GM23338 (cell line): ENCODE measurements at places on chromosomes 1 and 21. TPM values are rescaled to one million over a fixed set of nuclear protein-coding genes. Genes with fewer than 3 reads are reported as not detected.

DNA sequence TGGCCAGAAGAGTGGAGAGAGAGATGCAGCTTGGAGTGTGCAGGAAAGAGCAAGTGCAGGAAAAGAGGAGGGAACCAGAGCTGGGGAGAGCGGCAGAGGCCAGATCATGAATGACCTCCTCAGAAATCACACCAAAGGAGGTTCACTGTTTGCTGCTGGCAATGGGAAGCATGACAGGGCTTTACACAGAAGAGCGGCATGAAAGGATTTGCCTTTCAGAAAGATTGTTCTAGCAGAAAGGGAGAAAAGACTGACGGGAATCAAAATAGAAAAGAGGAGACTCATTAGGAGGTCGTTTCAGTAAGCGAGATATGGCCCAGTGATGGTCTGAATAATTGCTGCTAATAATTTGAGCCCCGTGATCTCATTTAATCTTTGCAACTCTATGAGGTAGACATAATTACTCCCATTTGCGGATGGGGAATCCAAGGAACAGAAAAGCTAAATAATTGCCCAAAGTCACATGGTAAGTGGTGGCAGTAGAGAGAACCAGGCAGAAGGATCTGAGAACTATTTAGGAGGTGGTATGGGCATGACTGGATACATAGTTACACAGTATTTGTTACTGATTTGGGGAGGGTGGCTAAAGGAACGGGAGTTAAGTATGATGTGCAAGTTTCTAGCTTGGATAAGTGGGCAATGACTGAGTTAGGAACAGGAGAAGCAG, 12.5 kb upstream of the HNRNPR start:
- no peak for DNase-seq
- no peak overlapping the region for H3K27ac ChIP-seq
- H3K27me3 ChIP-seq: peaks cover 98% of the 10 kb centered on the region
- peaks cover 12% of the 10 kb centered on the region for H3K36me3 ChIP-seq

GRCh38 chr1:66112744-66113400, 320.2 kb downstream of the PDE4B start:
- no peak overlapping the region for H3K27ac ChIP-seq
- no peak overlapping the region for H3K4me3 ChIP-seq
- no peaks in the 10 kb centered on the region for H3K36me3 ChIP-seq
- no peaks in the 10 kb centered on the region for H3K27me3 ChIP-seq

SLC2A1 gene
- 305 and 479 TPM in 2 replicates for total RNA-seq

DNA sequence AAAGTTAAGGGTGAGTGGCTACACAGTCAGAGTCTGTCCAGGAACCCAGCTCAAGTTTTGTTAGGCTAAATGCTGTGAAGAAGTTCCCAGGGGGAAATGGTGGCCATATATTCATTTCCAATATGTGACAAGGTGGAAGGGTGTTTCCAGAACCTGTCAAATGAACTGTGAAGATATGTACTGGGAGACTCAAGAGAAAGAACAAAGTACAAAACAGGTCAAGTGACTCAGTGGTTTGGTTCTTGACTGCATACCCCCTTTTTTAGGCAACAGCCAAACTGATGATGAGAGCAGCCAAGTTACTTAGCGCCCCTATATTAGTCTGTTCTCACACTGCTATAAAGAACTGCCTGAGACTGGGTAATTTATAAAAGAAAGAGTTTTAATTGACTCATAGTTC, 18.6 kb upstream of the FBXO28 start:
- no peaks in the 10 kb centered on the region for H3K36me3 ChIP-seq
- no peak overlapping the region for H3K27ac ChIP-seq
- no peak for DNase-seq
- no peaks in the 10 kb centered on the region for H3K27me3 ChIP-seq
- no peak overlapping the region for H3K4me3 ChIP-seq

TNFSF4 gene
- 1.2 and 1.5 TPM in 2 replicates for total RNA-seq

DNA sequence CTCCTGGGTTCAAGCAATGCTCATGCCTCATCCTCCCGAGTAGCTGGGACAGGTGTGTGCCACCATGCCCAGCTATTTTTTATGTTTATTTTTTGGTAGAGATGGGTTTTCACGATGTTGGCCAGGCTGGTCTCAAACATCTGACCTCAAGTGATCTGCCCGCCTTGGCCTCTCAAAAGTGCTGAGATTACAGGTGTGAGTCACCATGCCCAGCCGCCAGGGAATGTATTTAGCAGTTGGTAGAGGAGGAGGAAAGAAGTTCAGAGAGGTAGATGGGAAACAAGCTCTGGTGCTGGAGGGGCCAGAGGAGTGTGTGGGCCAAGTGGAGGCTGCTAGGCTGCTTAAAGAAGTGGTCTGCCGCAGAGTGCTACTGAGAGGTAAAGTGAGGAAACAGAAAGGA, 6.0 kb downstream of the DOP1B start:
- peaks cover 7% of the 10 kb centered on the region for H3K27me3 ChIP-seq
- H3K4me3 ChIP-seq: no peak overlapping the region
- no peak for DNase-seq
- no peaks in the 10 kb centered on the region for H3K36me3 ChIP-seq

DNA sequence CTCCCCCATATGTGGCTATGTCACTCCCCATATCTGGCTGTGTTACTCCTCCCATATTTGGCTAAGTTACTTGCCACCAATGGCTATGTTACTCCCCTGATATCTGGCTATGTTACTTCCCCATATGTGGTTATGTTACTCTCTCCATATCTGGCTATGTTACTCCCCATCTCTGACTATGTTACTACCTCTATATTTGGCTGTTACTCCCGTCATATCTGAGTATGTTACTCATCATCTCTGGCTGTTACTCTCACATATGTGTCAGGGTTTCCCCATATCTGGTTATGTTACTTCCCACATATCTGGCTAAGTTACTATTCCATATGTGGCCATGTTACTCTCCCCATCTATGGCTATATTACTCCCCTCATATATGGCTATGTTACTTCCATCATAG, 50.3 kb upstream of the MAP10 start:
- H3K4me1 ChIP-seq: peaks cover 8% of the 10 kb centered on the region; the same call in 1 of the 2 replicates
- H3K36me3 ChIP-seq: peaks cover 3% of the 10 kb centered on the region; the same call in 1 of the 2 replicates
- H3K4me3 ChIP-seq: no peak overlapping the region
- no peak overlapping the region for H3K27ac ChIP-seq

ADORA1 gene
- 1.8 and 3.8 TPM in 2 replicates for total RNA-seq

GRCh38 chr1:93649231-93649630, 32.4 kb downstream of the BCAR3 start:
- no peak overlapping the region for H3K4me3 ChIP-seq
- H3K36me3 ChIP-seq: no peaks in the 10 kb centered on the region
- no peak overlapping the region for H3K27ac ChIP-seq

VTCN1 gene
- total RNA-seq: not detected in 2 replicates

CITED4 gene
- total RNA-seq: 16.4 and 18.7 TPM in 2 replicates

OVAAL gene
- total RNA-seq: not detected in 2 replicates

PARP1 gene
- 603 and 877 TPM in 2 replicates for total RNA-seq

DNA sequence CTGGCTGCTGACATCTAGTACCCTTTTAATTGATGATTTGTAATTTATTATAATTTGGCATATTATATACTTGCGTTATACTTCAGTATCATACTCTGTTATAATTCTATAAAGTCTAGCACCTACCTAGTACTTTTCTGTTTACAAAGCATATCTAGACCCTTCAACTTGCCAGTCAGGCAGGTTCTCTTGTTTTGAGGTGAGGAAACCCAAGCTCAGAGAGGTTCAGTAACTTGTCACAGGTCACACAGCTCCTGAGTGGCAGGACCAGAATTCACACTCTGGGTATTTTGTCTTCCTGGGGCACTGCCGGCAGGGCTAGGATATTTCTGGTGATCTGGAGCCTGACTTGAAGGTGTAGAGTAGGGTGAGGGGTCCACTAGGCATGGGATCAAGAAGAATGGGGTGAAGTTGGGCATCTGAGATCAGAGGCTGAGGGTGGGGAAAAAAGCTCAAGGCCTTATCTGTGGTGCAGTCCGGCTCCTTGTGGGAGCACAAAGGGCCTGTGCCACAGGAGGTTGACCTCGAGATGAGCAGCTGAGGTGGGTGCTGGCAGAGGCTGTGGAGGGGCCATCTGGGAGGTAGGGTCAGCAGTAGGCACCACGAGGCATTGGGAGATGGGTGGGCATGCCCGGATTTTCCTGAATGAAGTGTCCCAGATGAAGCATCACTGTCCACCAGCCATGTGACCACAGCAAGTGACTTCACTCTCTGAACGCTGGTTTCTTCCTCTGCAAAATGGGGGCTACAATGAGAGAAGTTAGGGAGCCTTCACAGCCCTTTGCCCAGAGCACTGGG, 102.6 kb downstream of the EPHB2 start:
- no peaks in the 10 kb centered on the region for H3K36me3 ChIP-seq
- H3K4me3 ChIP-seq: no peak overlapping the region
- no peaks in the 10 kb centered on the region for H3K4me1 ChIP-seq
- no peaks in the 10 kb centered on the region for H3K27me3 ChIP-seq
- DNase-seq: no peak
- H3K27ac ChIP-seq: no peak overlapping the region

DNA sequence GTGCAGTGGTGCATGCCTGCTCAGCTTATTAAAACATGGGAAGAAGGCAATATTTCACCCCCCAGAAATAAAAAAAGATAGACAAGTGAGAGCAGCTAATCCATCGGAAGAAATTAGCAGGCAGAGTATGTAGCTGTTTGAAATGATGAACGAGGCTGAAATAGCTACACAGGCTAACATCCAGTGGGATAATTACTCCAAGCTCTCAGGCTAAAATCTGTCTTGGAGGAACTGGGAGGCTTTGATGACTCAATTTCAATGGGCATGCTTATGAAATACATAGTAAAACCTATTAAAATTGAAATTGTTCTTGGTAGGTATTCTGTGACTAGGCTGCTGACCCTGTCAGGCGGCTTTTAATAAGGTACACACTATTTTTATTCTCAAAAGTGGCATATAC, 84.1 kb upstream of the RRP15 start:
- no peaks in the 10 kb centered on the region for H3K27me3 ChIP-seq
- peaks cover 8% of the 10 kb centered on the region for H3K4me1 ChIP-seq
- H3K27ac ChIP-seq: no peak overlapping the region
- H3K4me3 ChIP-seq: no peak overlapping the region
- DNase-seq: no peak

KCTD3 gene
- total RNA-seq: 53.1 and 60.3 TPM in 2 replicates

DNA sequence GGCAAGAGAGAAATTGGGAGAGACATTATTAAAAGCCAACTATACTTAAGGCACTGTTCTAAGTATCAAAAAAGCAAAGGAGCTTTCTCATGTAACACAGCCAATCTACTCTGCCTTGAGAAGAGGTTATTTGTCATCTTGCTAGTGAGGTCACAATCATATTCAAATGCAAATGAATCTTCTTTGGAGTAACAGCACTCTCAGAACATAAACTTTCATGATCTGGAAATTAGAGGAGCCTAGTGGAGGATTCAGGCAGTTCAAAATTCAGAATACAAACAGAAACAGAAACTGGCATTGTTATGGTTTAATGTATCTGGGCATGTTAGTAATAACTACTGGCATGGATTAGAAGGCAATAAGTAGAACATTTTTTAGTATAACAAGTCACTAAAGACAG, 57.4 kb downstream of the ARID4B start:
- H3K36me3 ChIP-seq: no peaks in the 10 kb centered on the region
- DNase-seq: peak; percentile 67
- H3K27ac ChIP-seq: peak overlapping the region; percentile 61
- no peak overlapping the region for H3K4me3 ChIP-seq
- peaks cover 13% of the 10 kb centered on the region; the same call in 1 of the 2 replicates for H3K4me1 ChIP-seq
- no peaks in the 10 kb centered on the region for H3K27me3 ChIP-seq

- H3K27me3 ChIP-seq: no peaks in the 10 kb centered on the region
- H3K4me3 ChIP-seq: no peak overlapping the region
- H3K36me3 ChIP-seq: 0 out of 2 replicates have a peak, but pooled peaks cover 4% of the 10 kb centered on the region
- DNase-seq: no peak
Measured at GRCh38 chr1:62810420-62811274, 26.7 kb downstream of the ATG4C start.

UBL4B gene
- total RNA-seq: not detected in 2 replicates

DNA sequence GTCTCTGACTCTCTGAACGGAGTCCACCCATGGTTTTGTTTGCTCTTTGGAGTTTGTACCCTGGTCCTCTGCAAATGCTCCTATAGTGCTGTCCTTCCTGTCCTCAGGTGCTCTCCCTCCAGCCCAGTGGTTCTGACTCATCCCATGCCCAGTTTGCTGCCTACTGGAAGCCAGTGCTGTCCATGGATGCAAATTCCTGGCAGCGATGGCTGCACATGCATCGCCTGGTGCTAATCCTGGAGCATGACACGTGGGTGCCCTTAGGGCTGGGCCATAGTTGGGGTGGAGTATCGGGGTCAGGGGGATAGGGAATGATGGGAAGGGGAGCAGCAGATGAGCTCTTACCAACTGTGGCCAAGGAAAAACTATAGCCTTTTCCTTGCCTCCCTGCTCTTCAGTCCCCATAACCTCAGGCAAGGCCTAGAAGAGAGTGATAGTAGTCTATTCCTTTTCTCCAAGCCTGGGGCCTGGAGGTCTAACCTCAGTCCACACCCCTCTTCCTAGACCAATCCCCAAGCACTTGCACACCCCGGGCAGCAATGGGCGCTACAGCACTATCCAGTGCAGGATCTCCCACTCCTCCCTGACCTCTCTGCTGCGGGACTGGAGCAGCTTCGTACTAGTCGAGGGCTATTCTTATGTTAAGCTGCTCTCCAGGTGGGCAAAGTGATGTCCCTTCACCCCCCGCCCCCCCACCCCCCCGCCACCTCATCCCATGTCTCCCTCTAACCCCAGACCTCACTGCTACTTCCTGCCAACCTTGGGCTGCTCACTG, 31.6 kb downstream of the HYI start:
- no peak overlapping the region for H3K27ac ChIP-seq
- H3K4me1 ChIP-seq: peaks cover 5% of the 10 kb centered on the region; the same call in 1 of the 2 replicates
- H3K36me3 ChIP-seq: no peaks in the 10 kb centered on the region
- no peaks in the 10 kb centered on the region for H3K27me3 ChIP-seq

GRCh38 chr1:2894381-2895041, 93.0 kb upstream of the TTC34 start:
- no peaks in the 10 kb centered on the region for H3K27me3 ChIP-seq
- H3K4me1 ChIP-seq: no peaks in the 10 kb centered on the region
- no peak for DNase-seq
- no peak overlapping the region for H3K27ac ChIP-seq

GRCh38 chr1:185880779-185881333, 146.7 kb downstream of the HMCN1 start:
- no peaks in the 10 kb centered on the region for H3K4me1 ChIP-seq
- DNase-seq: no peak
- no peak overlapping the region for H3K27ac ChIP-seq
- H3K36me3 ChIP-seq: no peaks in the 10 kb centered on the region
- no peaks in the 10 kb centered on the region for H3K27me3 ChIP-seq

DNA sequence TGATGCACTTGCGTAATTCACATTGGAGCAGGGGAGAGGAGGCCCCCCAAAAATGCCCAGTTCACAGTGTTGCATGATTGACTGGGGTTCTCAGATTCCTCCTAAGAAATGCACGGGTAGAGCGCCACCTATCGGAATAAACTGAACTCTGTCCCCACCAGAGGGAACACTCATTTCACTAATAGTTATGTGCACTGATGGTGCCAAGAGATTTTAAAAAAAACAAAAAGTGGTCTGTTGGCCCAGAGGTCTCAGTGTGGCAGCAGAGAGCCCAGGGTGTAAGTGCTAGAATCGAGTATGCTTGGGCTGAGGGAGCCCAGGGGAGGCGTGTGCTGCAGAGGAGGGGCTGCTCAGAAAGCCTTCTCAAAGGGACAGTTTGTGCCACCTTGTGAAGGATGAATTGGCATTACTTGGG, 6.9 kb downstream of the PINK1 start:
- H3K4me3 ChIP-seq: no peak overlapping the region
- no peaks in the 10 kb centered on the region for H3K36me3 ChIP-seq
- no peaks in the 10 kb centered on the region for H3K4me1 ChIP-seq
- peak; percentile 81 for DNase-seq
- no peak overlapping the region for H3K27ac ChIP-seq
- no peaks in the 10 kb centered on the region for H3K27me3 ChIP-seq

GRCh38 chr1:192608671-192609070, 27.3 kb upstream of the RGS13 start:
- DNase-seq: no peak
- H3K4me3 ChIP-seq: no peak overlapping the region
- H3K27ac ChIP-seq: no peak overlapping the region
- H3K4me1 ChIP-seq: no peaks in the 10 kb centered on the region
